ENCODE measurements at places on chromosomes 11 and 22.

DNA sequence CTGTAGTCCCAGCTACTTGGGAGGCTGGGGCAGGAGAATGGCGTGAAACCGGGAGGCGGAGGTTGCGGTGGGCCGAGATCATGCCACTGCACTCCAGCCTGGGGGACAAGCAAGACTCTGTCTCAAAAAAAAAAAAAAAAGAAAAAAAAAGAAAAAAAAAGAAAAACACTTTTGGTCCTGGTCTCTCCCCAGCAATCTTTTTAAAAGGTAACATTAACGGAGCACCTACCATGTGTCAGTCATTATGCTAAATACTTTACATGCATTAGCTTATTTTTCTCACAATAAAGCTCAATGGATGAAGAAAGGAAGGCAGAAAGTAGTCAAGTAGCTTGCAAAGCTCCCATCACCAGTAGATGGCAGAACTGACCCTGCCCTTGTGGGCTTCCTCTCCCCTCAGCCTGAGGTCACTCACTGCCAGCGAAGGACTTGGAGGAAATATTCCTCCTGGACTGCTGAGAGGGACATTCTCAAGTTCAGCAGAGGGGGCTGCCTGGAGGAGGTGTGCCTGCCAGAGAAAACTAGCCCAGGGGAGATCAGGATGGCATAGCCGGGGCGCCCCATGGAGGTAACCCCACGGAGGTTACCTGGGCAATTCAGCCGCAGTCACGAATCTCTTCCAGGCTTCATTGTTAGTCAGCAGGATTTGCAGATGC, 15.5 kb downstream of the APOL3 start:
- peak; percentile 46 for DNase-seq

GRCh38 chr11:59206635-59207034, 6.1 kb downstream of the MPEG1 start:
- no peak for DNase-seq

- DNase-seq = no peak
These were observed 29.9 kb upstream of the SMIM38 start for GRCh38 chr11:69125861-69126260.

DNA sequence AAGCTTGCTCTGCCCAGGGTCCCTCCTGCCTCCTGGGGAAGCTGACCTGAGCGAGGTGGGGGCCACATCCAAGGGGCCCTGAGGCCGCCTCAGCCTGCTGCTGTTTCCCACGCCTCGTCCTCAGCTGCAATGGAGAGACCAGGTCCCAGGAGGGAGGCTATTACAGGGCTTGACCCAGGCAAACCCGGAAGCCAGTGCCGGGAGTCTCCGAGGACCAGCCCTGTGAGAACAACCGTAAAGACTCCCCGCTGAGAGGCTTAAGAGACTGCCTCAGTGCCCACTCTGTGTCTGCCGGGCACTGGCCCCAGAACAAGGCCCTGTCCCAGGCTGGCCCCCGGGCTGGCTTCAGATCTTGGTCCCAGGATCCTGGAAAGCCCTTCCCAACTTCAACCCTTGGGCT, 124.3 kb upstream of the FGF3 start:
- DNase-seq = no peak

DNA sequence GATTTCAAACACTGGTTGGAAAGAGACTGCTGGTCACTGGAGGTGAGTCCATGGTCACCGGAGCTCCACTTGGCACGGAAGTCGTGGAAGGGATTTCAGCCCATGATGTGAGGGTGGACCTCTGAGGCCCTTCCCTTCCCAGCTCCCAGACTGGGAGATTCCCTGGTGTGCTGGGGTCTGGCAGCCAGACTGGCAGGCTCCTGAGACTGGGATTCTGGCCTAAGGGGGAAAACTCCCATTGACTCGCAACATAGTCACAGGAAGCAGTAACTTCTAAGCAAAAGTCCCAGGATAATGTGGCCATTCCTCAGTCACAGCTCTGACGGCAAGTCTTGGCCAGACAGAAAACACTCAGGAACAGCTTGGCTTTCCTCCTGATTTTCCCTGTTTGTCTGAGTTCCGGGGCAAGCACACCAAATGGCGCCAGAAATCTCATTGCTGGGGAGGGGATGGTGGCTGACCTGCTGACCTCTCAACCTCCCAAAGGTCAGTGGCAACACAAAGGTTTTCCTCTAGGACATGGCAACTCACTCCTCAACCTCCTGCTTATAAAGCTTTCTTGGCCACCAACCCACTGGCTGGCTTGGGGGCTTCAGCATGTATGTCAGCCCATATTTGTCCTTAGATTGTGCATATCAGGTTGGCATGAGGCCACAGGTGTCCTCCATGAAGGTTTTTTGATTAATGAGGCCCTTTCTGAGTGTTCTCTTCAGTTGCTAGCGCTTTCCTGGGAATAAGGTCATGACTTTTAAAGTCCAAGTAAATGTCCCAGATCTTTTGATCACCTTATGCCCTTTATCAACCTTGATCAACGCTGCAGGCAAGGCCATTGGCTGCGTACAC, 99.5 kb downstream of the CCDC81 start:
- DNase-seq = no peak

- no peak for DNase-seq
These were observed 17.8 kb upstream of the CCDC179 start for GRCh38 chr11:22878039-22878438.

- no peak for DNase-seq
These were observed 75.3 kb downstream of the ST3GAL4 start for GRCh38 chr11:126430581-126431335.

- DNase-seq = no peak
These were observed 38.1 kb downstream of the GNB1L start for GRCh38 chr22:19816372-19817119.

DNA sequence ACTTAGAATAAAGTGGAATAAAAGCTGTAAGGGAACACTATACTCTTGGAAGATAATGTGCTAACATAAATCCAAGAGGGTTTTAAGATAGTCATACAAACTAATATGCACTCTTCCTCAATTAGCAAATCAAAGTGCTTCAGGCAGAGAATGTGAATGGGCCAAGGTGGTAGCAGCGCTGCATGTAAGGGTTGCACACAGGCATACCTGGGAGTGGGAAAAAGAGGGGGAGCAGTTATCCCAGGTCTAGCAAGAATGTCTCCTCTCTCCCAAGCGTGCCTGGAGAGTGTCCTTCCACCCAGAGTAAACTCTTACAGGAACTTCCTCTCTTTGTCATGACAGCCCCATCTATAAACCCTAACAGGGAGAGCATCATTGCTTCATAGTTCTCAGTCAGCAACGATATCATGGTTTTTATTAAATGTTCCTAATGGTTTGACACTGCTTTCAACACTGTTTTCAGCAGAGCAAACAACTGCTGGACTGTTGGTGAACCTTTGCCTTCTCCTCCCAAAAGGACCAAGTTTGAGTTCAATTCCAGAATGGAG, 61.6 kb downstream of the SYTL2 start:
- DNase-seq = no peak

GRCh38 chr11:47715082-47715669, at the start of gene AGBL2:
TSS of gene AGBL2 (minus strand) at chr11:47715369. CDS start at chr11:47714650, 719 bp downstream.
- DNase-seq = peak; percentile 44

GRCh38 chr22:39408173-39408572, 8.6 kb downstream of the TAB1 start:
- DNase-seq = no peak

GRCh38 chr11:82930229-82930628, 28.7 kb downstream of the DDIAS start:
- DNase-seq = no peak

Measured in astrocyte (in vitro differentiated cells and primary cell).